SK-N-SH (cell line): ENCODE measurements at places on chromosomes 12 and 14.

GRCh38 chr14:69997849-69998248, 118.6 kb downstream of the SMOC1 start:
- no peak for DNase-seq

- no peak for DNase-seq
Measured at GRCh38 chr12:34294671-34295365, 272.5 kb downstream of the ALG10 start.

- no peak for DNase-seq
Measured at GRCh38 chr14:104445086-104445485, 134.5 kb upstream of the C14orf180 start.

- no peak for DNase-seq
Measured at GRCh38 chr12:51818566-51819300, 29.8 kb downstream of the FIGNL2 start.

GRCh38 chr12:104707794-104708558, 250.1 kb downstream of the SLC41A2 start:
- no peak for DNase-seq

DNA sequence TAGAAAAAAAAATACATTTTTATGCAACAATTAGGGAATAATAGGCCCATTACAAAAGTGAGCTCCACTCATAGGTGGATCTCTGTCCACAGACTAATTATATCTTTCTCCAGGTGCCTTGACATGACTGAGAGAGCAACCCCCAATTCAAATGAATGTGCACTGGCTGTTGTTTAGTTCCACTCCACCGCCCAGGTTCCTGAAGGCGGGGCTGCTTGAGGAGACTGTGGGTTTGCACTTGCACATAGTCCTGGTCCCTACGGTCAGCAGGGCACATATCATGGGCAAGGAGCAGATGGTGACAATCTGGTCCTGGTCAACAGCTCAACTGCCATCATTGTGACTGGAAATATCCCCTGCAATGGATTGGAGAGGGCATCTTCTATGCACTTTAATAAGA, 195.6 kb upstream of the PWP1 start:
- DNase-seq = no peak
